ENCODE measurements at places on chromosomes 7 and 10.

GRCh38 chr10:17497446-17498030 is 43.1 kb upstream of the ST8SIA6 start:
- DNase-seq, result no peak

DNA sequence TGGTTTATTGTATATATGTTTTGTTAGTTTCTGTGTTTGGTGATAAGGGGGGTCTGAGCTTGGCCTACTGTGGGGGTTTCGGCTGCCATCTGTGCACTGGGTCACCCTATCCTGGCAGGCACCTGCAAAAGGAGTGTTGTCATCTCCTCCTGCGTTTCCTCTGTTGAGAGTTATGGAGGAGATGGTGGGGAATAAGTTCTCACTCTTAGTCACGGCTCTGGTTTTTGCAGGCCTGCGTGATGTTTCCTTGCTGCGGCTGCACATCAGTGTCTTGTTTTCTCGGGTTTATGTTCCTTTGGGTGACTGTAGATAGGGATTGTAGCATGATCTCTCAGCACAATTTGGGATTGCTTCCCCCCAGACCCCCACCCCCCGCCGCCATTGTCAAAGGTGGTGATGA is 36.8 kb downstream of the CCM2 start:
- DNase-seq, result no peak

DNA sequence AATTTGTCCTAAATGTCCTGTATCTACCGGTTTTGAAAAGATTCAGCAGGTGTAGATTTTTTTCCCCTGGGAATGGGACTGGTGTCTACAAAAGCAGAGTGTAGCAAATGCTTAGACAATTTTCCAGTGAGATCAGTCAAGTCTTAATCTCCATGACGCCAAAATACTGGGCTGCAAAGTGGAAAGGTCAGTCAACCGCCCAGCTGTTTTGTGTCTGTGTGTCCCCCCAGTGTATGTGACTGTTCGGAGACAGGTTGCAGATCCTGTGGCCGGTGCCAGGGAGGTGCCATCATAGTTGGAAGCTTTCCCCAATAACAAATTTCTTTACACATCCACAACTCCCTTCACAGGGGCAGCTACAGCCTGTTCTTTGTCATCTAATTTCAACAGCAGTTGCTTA is 263.8 kb downstream of the ARHGAP12 start:
- DNase-seq, result no peak

- DNase-seq, result peak; percentile 26
Measured at GRCh38 chr7:31129067-31129466, 77.0 kb downstream of the ADCYAP1R1 start.

DNA sequence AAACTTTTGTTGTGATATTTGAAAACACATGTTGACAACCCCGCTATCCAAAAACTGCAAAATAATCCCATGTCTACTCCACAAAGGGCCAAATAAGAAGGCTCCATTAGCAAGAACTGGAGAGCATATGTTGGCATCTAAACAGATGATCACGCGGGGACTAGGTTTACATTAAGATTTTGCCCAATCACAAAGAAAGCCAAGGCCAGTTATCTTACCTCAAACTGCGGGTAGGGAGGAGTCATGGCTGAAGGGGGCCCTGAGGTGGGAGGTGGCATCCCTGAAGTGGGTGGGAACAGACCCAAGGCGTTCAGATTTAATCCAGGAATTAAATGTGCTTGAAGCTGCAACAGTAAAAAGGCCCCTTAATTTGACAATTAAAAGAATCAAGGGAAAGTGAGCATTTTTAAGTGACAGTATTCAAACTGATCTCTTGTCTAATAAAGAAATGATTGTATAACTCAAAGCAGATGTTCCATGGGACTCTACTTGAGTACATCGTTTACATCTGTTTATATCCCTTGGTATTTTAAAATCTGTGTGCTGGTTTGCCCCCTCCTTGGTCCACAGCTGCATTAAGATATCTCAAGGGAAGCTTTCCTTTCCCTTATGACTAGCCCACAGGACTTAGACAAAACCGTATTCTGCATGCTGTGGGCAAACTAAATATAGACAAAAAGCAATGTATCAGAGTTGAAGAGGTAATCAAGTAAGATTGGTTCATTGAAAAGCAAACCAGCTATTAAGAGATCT is 42.9 kb downstream of the MALSU1 start:
- DNase-seq, result no peak

Data from NCI-H1092 treated with DMSO at 0.1 percent for 48 hours (cell line).